ENCODE measurements at places on chromosomes 13 and 19.
A peak's percentile ranks its signal among the peaks of the same experiment; 100 is the strongest.

DNA sequence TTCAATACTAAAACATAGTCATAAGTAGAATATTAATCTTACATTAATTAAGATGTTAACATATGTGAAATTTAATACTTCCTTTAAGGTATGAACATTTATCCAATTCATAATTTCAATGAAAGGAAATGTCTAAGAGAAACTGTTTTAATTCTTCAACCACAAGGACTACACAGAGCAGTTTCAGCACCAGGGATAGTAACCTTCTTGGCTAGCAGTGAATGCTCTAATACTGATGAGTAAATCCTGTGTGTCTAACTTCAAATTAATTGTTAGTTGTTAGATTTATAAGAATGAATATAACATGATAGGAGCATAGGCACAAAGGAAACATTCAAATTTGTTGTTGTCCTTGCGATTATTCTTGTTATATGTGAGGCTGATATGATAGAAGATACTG lies 15.6 kb upstream of the NBEA start:
- DNase-seq = no peak

DNA sequence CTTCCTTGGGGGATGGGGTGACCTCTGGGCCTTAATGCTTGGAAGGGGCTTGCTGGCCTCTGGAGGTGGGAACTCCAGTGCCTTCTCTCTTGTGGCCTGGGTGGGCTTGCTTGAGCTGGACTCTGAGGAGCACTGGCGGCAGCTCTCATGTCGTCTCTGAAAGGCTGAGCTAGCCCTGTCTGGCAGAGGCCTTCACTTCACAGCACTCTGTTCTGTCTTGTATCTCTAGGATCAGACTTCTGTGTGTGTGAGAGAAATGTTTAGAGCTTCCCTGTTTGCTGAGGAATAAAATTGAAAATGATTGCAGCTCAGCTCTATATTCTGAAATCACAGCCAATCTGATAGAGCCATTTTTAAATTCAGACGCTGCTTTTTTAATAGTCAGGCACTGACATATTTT lies 185.3 kb downstream of the KCNRG start:
- DNase-seq = no peak

DNA sequence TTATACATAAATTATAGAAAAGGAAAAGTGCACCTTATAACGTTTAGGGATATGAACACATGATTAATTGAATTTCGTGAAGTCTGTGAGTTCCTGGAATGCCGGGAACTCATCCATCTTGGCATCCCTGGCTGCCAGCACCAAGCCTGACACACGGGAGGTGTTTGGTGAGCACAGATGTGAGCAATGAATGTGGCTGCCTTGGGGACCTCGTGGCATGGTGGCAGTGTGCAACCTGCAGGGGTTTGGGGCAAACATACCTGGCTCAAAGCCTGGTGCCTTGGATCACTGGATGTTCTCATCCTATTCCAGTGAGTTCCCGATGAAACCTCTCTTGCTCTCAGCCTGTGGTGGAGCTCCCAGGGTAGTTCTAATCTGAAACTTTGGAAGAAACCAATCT lies 10.4 kb upstream of the MAP2K2 start:
- DNase-seq = no peak

DNA sequence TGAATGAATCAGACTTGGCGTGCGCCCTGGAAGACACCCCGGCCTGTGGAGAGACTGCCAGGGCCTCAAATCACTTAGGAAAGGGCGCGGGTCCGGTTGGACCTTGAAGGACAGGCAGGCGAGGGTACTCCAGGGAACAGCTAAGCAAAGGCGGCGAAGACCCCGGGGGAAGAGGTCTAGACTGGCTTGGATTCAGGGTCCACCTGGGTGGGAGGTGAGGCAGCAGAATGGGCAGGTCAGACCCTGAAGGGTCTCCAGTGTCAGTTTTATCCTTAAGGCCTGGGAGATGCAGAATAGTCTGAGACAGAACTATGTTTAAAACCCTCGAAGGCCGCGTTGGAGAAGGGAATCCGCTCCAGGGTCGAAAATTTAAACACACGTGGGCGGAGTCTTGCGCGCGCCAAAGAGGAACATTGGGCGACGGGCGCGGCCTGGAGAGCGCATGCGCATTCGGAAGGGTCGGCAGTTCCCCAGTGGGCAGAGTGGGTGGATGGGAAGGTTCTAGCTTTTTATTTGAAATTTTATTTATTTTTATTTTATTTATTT lies 567 bp upstream of the SMG9 start:
- peak; percentile 89 for DNase-seq

GRCh38 chr19:52070496-52070895 lies 21.9 kb upstream of the ZNF432 start:
- no peak for DNase-seq

GRCh38 chr19:33496038-33496895 lies 25.3 kb downstream of the PEPD start:
- DNase-seq = no peak

- DNase-seq = no peak
Measured at GRCh38 chr19:3457528-3458228, 22.6 kb downstream of the SMIM24 start.

DNA sequence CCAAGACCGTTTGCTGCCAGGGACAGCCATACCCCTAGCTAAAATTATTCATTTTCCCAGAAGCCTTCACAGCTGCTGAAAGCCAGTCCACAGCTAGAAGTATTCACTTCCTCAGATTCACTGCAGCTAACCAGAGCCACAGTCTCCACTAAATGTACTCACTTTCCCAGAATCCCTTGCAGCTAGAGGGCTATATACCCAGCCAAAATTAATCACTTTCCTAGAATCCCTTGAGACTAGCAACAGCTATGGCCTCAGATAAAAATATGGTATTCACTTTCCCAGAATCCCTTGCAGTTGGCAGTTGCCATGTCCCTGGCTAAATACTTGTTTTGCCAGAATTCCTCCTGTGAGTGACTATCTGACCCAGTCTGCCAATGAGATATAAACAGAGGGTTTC lies 13.8 kb upstream of the MEIS3 start:
- DNase-seq = no peak

- DNase-seq = no peak
Measured at GRCh38 chr19:47275791-47276461, 1.2 kb downstream of the INAFM1 start.

DNA sequence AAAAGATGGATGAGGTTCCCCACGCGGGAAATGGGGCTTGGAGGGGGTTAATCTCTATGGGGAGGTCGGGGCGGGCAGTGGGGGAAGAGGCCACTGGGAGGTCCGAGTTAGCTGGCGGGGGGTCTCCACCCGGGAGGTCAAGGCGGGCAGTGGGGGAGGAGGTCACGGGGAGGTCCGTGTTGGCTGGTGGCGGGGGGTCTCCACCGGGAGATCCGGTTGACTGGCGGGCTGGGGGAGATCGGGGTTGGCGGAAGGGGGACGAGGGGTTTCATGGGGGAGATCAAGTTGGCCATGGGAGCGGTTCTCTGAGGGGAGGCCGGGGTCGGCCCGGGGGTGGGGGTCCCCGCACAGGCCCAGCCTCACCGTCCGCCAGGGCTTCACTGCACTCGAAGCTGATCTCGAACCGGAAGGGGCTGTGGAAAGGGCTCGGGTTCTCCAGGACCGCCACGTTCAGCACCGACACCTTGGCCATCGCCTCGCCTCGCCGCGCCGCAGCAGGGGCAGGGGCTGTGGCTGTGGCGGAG lies 342 bp downstream of the ASF1B start:
- DNase-seq = no peak

DNA sequence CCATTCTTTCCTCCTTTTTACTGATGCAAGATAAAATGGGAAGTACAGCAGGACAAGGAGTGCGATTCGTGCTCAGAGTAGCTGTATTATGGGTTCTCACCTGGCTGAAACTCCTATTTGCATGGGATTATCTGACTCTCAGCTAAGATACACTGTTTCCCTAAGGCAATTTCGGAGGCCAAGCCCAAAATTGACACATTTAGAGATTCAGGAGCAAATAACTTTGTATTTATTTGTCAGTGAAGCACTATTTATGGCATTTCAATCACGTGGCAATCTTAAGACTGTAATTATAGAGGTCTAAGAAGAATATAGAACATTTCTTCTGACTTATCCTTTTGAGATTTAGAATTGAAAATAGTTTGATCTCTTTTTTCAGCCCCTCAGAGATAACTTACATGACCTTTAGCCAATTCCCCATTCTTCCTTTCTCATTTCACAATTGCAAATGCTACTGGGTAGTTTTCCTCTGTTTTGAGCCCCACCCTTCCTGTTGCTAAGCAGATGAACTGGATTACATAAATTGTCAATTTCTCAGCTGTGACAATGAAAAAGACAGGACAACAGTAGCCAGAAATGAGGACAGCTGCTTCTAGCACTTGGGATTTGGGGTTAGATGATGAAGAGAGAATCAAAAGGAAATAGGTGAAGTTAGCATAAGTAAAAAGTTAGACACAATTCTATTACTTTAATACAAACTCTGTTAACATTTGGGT lies 122.7 kb upstream of the FRY start:
- DNase-seq = no peak
